ENCODE measurements at places on chromosomes 5 and 9.

DNA sequence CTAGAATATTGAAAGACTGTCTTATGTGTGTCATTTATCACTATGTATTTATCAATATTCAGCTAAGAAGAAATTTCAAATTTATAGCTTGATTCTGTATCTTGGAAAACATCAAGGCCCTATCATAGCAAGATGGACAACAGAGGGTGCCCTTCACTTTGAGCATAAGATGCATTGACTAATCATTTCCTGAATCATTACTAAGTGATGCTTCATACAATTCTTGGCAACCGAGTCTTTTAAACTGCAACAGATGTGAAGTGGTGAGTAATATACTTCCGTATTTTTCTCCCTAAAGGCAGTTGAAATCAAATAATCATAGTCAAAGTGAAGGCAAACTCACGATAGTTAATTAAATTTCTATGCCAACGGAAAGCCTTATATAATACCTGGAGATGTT is 318.6 kb upstream of the RGMB start:
- peak; percentile 63 for DNase-seq

- DNase-seq: no peak
Measured at GRCh38 chr5:80740999-80741398, 86.2 kb upstream of the DHFR start.

GRCh38 chr9:75447281-75447680 is 359.0 kb downstream of the OSTF1 start:
- DNase-seq: no peak

DNA sequence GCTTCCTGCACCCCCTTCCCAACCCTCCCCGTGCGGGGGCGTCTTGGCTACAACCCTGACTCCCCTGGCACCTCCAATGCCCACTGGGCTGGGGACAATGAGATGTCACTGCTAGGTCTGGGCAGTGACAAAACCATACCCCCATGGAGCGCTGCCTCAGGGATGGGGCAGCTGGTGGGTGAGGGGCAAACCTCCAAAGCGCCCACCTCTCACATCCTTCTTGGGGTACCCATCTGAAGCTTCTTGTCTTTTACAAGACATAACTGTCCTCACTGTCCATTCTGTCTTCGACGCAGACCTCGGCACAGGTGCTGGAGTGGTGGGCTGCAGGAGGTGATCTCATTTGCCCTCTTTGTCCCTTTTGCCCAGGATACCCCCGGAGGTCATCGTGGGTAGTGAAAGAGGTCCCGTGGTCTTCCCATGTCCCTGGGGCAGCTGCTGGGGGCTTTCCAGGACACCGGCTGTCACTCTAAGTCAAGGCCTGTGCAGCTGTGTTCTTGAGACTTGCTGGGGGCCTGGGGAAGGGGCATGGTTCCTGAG is 27.8 kb upstream of the CSF1R start:
- no peak for DNase-seq

GRCh38 chr5:68367287-68367686 is 151.7 kb downstream of the PIK3R1 start:
- no peak for DNase-seq

DNA sequence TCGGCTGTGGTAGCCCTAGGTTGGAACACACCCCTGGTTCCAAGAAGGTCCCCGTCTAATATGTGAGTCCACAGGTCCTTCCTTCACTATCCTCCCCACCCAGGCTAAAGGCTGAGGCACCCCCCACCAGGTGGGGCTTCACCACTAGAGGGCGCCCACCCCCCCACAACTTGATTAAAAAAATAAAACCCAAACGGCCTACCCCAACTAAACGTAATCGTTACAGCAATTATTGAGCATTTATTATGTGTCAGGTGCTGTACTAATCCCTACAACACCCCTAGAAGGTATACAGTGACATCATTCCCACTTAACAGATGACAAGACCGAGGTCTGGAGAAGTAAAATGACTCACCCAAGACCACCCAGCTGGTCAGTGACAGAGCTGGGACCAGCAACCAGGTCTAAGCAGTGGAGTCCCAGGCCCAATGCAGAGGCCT is 65.0 kb downstream of the FGF18 start:
- no peak for DNase-seq

DNA sequence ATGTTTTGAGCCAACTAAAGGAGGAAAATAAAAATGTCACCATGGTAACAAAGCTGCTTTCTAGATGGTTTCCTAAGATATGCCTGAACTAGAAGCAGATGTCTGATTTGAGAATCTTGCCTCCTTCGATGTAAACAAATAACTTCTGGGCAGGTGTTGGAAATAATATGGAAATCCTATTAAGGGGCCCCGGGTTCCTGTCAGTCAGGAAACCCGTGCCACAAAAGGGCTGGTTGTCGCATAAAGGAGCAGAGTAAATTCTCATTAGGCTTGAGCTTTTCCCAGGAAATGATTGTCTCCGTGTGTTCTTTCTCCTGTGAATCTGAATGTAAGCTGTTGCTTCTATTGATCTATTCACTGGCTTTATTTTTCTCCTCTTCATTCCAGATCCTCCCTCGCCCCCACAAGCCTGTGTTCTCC is 90.8 kb downstream of the TLE4 start:
- no peak for DNase-seq

- DNase-seq: no peak
Measured at GRCh38 chr5:113061846-113062780, 85.5 kb downstream of the DCP2 start.

- DNase-seq: peak; percentile 63
Measured at GRCh38 chr9:75001719-75002421, 26.2 kb downstream of the CARNMT1 start.

DNA sequence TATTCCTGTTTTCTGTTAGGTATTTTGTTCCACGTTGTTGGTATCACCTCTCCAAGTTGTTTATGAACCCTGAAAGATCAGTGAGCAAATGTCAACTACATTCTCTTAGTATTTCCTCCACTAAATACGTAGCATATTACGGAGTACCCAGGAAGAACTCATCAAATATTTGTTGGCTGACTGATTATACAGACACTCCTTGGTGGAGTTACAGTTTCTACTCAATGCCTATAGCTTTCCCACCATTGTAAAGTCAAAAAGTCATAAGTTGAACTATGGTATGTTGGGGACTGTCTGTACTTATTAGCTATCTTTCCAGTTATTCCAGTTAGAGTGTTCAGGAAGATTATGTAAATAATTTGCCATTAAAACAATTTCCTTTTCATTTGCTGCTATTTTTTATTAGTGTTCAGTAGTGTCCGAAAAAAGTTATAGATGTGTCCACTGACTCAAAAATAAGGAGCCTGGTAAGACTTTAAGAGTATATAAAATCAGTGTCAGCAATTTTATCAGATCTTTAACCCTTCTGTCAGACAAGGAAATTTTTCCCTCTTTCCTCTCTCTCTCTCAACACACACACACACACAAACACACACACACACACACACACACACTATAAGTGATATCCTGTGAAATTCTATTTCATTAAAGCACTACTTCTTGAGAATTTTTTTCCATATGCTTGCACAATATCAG is 6.8 kb upstream of the APBA1 start:
- DNase-seq: no peak

DNA sequence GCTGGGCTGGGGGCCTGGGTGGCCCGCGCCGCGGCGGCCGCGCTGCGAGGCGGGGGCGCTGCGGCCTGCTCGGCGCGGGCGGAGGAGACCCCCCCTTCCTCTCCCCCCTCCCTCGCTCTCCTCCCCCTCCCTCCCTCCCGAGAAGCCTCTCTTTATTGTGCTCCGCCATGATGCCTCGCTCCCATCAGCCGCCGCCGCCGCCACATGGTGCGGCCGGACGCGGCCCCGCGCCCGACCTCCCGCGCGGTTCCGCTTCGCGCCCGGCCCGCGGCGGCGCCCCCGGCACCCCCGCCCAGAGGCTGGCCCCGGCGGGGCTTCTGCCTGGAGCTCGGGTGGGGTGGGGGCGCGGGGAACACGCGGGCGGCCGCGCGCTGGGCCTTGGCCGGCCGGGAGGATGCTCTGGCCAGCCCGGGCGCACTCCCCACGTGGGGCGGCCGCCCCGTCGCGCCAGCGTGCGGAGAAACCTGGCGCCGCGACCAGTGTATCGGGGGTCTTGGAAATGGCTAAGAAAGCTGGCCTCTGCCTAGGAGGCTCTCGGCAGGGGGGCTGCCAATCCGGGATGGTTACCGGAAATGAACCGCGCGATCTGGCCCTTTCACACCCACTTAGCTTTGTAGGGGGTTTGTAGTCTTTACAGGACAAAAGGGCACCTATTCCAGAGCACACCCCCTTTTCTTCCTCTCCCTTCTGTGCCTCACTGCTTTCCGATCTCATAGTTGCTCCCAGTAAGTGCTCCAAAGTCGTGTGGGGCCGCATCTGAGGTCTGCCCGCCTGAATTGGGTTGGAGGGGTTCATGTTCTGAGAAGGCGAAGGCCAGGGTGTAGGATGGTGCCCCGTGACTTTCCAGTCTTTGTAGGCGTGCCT is 1.0 kb downstream of the SET start:
- DNase-seq: no peak

- DNase-seq: peak; percentile 43
Measured at GRCh38 chr5:127959152-127959764, 124.3 kb upstream of the SLC12A2 start.

GRCh38 chr5:144944936-144945335 is 774.3 kb downstream of the KCTD16 start:
- DNase-seq: no peak

- DNase-seq: no peak
Measured at GRCh38 chr5:78377718-78378105, 17.3 kb downstream of the SCAMP1 start.

GRCh38 chr5:116518423-116518822 is 56.2 kb downstream of the SEMA6A start:
- no peak for DNase-seq

GRCh38 chr9:98231770-98232478 is 23.5 kb downstream of the TBC1D2 start:
- DNase-seq: no peak

Measured in epithelial cell of proximal tubule (primary cell).